ENCODE measurements at places on chromosomes 2 and 18.

- no peak for DNase-seq
These were observed 34.0 kb downstream of the NAPG start for GRCh38 chr18:10559553-10560451.

GRCh38 chr2:121075006-121075551 lies 209.9 kb downstream of the TFCP2L1 start:
- DNase-seq = peak; percentile 38

- DNase-seq = no peak
These were observed 52.8 kb upstream of the CABYR start for GRCh38 chr18:24086082-24086481.

DNA sequence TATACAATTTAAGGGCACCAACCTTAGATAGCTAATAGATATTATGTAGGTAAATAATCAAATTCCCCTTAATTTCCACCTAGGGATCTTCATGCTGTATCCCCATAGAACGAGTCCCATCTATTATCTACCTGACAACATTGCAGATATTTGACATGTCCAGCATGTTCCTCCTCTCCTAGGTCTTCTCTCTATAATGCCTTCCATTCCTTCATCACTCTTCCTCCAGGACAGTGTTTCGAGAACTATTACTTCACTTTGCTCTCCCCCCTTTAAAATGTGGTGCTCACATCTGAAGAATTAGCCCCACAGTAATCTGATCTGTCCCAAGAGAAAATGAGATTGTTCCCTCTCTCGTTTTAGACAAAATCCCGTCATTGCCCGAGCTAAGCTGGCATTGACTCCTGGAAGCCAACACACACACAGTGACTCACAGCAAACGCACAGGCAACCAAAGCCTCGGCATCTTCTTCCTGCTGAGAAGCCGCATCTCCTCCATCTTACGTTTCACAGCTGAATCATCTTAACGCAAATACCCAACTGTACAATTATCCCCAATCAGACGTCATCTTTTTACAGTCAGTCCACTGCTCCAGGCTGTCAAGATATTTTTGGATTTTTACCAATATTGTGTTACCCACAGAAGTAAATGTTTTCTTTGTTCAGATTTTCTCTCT lies 162.9 kb upstream of the AGAP1 start:
- DNase-seq = no peak

DNA sequence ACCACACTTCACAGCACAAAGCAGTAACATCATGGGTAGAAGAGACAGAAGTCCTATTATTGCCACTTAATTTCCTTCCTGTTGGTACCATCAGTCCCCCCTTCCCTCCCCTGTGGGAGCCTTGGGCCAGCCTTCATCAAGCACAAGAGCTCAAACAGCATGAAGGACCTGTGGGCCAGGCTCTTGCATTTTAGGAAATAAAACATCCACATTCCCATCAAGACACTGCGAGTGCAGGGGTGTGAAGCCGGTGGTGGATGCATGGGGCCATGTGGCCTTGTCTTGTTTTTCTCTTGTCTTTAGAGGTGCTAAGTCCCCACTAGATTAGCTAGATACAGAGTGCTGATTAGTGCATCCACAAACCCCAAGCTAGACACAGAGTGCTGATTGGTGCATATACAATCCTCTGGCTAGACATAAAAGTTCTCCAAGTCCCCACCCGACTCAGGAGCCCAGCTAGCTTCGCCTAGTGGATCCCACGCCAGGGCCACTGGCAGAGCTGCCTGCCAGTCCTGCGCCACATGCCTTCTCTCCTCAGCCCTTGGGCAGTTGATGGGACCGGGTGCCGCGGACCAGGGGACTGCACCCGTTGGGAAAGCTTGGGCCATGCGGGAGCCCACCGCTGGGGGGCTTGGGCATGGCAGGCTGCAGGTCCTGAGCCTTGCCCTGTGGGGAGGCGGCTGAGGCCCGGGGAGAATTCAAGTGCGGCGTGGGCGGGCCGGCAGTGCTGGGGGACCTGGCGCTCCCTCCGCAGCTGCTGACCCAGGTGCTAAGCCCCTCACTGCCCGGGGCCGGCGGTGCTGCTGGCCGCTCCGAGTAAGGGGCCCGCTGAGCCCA lies 14.7 kb upstream of the PXDN start:
- no peak for DNase-seq

DNA sequence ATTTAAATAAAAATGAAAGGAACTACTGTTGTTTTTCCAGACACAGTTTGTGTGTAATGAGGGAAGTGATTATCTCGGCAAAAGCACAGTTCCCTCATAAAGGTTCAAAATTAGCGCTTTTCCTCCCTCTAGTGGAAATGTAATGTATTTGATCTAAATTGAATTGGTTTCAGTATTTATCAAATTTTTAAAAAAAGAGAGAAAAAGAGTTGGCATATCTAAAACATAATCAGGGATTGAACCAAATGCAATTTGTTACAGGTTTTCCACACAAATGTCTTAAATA lies 37.5 kb downstream of the CMPK2 start:
- no peak for DNase-seq

DNA sequence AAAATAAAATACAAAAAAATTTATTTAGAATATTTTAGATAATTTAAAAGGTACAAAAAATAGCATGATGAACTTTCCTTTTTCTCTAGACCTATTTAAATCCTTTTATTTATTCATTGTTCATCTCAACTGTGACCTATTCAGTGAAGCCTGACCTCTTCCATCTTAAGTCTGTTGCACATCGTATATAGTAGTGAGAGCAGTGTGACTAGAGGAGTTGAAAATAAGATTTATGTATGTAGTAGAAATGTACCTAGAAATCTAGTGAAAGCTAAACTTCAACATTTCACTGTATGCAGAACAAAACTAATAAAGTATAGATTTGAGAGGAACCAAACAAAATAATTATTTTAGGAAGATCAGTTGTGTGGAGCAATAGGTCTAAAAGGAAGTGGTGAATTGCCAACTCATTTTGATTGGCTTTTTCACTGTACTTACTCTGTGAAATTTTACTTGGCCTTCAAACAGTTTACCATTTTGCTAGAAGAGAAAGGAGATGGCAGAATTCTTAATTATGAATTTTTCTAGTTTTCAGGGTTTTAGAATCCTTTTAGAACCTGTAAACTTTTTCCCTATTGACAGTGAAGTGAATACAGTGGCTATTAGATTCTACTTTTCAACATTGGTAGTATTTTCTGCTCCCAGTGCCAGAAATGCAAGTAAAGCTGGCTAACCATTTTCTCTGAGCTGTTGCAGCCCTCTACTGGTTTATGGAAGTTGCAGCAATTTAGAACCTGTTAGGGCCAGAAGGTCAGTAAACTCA lies 11.0 kb downstream of the ANKRD12 start:
- no peak for DNase-seq

GRCh38 chr2:222915092-222915957 lies 54.5 kb downstream of the ACSL3 start:
- DNase-seq = no peak

- DNase-seq = no peak
These were observed 140.5 kb upstream of the PELI1 start for GRCh38 chr2:64284751-64285150.

GRCh38 chr18:62788876-62789275 lies 73.5 kb downstream of the PHLPP1 start:
- no peak for DNase-seq

- no peak for DNase-seq
These were observed 4.8 kb upstream of the POU3F3 start for GRCh38 chr2:104849101-104849500.

- DNase-seq = no peak
These were observed 24.0 kb downstream of the KIF1A start for GRCh38 chr2:240795916-240796510.

DNA sequence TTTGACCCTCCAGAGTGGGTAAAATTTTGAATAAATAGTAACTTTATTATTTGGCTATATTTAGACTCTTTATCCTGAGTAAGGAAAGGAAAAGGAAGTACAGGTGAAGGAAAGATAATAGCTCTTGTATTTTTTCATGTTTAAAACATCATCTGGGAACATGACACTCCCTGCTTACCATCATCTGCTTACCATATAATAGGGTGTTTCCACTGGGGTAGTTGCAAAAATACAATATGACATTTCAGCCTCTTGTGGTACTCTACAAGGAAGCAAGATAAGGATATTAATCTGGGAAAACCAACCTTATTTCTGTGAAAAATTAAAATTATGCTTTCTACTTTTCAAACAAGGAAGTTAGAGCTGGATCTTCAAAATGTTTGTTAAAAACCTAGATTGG lies 9.9 kb downstream of the RELCH start:
- no peak for DNase-seq

- no peak for DNase-seq
These were observed 55.6 kb downstream of the AQP12A start for GRCh38 chr2:240747256-240747655.

- DNase-seq = no peak
These were observed 32.9 kb downstream of the KCNE4 start for GRCh38 chr2:223084873-223085272.

- DNase-seq = no peak
These were observed 583.4 kb downstream of the NRXN1 start for GRCh38 chr2:50448556-50448955.

GRCh38 chr18:79344208-79344581 lies 51.5 kb upstream of the NFATC1 start:
- DNase-seq = no peak

DNA sequence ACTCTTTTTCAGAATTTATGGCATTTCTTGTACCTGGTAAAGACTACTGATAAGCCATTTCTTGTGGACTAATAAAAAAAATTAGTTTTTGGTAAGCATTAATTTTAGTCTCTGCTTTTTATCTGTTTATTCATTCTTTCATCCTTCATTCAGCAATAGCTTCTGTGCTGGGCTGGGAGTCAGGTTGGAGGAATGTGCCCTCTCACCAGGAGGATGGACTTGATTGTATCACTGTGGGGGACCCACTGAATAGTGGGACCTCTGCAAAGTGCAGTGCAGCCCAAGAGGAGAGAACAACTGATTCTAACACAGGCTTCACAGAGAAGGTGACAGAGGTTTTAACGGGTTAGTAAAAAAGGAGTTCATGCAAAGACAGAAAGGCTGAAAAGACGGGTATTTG lies 39.1 kb downstream of the CDC42EP3 start:
- DNase-seq = no peak

GRCh38 chr2:106314444-106314843 lies 120.3 kb upstream of the UXS1 start:
- DNase-seq = no peak

DNA sequence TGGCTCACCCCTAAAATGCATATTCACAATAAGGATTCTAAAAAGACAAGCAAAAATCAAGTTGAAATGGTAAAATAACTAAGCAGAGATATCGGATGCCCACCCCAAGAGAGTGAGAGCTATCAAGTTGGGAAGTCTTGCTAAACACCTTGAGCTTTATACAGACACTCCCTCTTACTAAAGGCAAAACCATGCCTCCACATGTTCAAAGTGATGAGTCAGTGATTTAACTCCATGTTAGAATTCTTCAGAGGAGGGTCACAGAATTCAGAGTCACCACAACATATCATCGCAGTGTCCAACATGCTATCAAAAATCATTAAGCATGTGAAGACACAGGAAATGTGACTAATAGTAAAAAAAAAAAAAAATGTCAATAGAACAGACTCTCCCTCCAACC lies 20.6 kb upstream of the ST8SIA3 start:
- no peak for DNase-seq

GRCh38 chr2:88265352-88266303 lies 95.5 kb downstream of the THNSL2 start:
- DNase-seq = peak; percentile 2

DNA sequence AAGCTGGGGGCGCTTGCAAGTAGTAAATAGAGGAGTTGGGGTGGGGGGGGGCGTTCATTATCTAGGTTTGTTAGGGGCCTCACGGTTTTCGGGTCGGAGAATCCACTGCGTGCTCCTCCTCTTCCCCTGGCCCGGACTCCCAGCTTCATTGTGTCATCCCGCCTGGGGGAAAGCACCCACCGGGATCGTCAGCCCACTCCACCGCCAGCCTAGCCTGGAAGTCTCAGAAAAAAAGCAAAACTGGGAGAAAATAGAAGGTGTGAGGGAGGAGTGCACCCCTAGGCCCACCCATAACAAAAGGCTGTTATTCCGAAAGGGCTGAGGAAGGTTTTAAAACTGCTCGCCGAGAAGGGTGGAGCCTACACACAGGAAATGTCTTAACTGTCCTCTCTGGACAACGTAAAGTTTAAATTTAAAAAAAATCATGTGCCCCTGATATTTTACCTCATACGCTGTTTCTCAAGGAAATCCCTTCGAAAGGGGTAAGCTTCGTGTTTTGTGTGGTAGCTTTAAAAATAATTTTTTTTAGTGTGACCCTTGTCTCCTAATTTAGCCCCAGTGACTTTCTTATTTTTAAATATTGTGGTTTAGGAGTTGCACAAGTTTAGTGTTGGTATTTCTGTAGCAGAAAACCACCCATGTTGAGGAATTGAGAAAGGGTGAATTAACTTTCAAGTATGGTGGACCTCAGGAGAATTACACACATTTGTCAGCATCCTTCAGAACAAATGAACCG lies 104.2 kb downstream of the SPTBN1 start:
- DNase-seq = no peak

GRCh38 chr2:6896930-6897759 lies 19.6 kb downstream of the RSAD2 start:
- no peak for DNase-seq

- no peak for DNase-seq
These were observed 4.8 kb upstream of the IMPA2 start for GRCh38 chr18:11976315-11977152.

GRCh38 chr2:44957656-44958327 lies 16.3 kb downstream of the SIX3 start:
- DNase-seq = no peak

- no peak for DNase-seq
These were observed 162.0 kb upstream of the HAAO start for GRCh38 chr2:42954227-42954962.

- DNase-seq = no peak
These were observed 188.2 kb downstream of the BCL2 start for GRCh38 chr18:63131106-63131958.

DNA sequence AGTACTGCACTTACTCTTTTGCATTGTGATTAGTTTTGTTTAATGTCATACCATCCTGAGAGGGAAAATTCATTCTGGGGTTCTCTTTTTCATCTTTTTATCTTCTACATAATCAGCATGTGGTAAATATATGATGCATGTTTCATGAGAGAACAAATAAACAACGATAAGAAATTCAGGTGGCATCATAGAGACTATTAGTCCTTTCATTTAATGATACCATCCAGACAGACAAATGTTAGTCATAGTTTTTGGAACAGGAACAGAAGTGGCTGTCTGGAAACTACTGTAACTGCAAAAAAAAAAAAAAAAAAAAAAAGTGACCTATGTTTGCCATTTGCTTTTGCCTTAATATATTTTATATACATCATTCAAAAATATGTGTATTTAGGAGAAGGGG lies 761.0 kb downstream of the EPHA4 start:
- DNase-seq = no peak

DNA sequence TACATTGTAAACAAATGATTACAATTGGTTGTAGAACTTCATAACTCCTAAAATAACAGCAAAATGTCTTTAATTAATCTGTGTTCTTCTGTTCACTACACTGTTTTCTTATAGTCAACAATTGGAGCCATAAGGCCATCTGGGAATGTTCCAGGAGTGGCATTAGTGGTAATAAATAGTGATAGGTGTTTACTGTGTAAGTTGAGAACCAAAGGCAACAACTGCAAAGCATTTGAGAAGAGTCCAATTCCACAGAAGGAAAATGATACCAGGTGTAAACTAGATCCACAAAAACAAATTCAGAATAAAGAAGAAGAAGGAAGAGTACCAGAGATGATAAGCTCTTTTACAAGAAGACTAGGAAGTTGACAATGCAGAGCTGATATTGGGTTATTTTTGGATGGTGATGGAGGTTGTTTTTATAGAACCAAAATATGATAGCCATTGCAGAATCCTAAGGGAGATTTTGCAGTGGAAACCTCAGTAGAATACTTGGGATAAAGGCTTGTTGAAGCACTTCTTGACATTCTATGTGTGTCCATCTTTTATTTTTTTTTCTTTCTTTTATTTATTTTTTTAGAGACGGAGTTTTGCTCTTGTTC lies 52.9 kb downstream of the ANTXR1 start:
- no peak for DNase-seq

All from stimulated activated CD4-positive, alpha-beta T cell treated with anti-CD3 and anti-CD28 coated beads, Interleukin-4, amount 100 ng/mL, for 48 hours (primary cell).